ENCODE measurements at places on chromosomes 13 and 19.
A peak's percentile ranks its signal among the peaks of the same experiment; 100 is the strongest.

DNA sequence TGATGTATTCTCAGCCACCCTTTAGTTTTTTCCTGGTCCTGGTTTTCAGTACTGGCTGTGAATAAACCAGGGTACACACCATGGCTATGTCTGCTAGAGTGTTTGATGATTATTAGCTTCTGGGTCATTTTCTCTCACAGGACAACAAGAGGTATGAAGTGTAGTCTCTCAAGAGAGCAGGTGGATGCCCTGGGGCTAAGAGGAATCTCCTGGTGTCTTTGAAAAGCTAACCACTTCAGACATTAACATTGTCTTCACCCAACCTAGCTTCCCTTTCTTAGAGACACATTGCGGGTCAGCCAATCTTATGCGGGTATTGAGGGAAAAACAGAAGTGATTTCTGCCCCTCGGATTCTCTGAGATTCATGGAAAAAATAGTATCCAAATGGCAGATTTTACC is 1.6 kb downstream of the ZNF730 start:
- peak; percentile 29 for DNase-seq

DNA sequence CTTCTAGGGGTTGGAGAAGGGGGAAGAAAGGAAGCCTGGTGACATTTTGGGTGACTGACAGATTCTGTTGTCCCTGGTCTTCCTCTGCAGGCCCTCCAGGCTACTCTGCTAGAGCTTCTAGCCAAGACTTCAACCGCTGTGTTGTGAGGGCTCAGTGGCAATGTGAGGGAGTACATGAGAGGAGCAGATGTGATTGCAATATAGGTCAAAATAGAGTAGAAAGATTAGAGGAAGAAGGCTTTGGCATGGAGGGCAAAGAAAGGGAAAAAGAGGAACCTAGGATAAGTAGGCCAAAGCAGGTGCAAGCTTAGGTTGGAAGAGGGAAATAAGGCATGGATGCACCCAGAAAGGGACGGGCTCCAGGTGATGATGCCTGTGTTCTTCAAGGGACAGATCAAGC is 216.9 kb downstream of the RGCC start:
- no peak for DNase-seq

- no peak for DNase-seq
Measured at GRCh38 chr19:4279530-4280422, 710 bp downstream of the SHD start.

GRCh38 chr13:100508455-100508854 is 80.1 kb downstream of the GGACT start:
- no peak for DNase-seq

DNA sequence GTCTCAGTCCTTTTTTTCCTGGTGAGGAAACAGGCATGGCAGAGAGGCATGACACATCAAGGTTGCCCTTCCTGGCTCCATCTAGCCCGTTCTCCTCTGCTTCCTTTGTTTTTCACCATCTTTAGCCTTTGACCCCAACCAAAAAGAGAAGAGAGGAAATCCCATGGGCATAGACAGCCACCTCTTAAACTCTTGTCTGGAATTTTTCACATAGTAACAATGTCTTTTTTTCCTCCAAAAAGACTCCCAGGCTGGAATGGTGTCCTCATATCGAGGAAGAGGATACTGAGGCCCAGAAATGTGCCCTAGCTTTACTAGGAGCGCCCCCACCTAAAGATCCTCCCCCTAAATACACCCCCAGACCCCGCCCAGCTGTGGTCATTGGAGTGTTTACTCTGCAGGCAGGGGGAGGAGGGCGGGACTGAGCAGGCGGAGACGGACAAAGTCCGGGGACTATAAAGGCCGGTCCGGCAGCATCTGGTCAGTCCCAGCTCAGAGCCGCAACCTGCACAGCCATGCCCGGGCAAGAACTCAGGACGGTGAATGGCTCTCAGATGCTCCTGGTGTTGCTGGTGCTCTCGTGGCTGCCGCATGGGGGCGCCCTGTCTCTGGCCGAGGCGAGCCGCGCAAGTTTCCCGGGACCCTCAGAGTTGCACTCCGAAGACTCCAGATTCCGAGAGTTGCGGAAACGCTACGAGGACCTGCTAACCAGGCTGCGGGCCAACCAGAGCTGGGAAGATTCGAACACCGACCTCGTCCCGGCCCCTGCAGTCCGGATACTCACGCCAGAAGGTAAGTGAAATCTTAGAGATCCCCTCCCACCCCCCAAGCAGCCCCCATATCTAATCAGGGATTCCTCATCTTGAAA is at the start of gene GDF15:
Gene GDF15, plus strand, starts transcription at position 484 of the 868 bp plus-strand sequence. Its CDS starts 32 bp downstream, at position 516.
- DNase-seq, result peak; percentile 42

DNA sequence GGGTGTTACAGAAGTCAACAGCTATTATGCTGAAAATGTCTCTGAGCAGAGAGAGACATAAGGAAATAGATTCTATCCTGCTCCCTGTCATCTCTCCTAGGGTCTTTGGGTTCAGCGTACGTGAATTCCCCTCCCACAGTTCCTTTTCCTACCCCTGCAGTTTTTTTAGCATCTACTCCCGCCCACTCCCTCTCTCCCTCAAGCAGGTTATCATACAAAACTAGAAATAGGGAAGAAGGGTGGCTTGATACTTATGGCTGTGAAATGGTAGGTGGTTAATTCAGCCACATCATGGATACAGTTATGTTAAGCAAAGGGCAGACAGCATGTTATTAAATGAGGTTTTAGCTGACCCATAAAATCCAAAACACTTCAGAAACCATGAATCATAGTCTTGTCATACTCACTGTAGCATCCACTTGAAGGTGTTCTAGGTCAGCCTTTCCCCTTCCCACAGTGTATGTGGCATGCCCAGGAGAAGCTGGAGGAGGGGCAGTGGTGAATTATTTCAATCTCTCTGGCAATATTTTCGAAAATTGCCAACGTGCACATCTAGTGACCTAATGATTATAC is 236.8 kb upstream of the SERP2 start:
- no peak for DNase-seq

- no peak for DNase-seq
Measured at GRCh38 chr13:47000165-47000564, 103.3 kb upstream of the HTR2A start.

- DNase-seq, result no peak
Measured at GRCh38 chr13:61508936-61509335, 93.3 kb upstream of the PCDH20 start.
